ENCODE measurements at places on chromosomes 5 and 9. TPM values are rescaled to one million over a fixed set of nuclear protein-coding genes. Genes with fewer than 3 reads are reported as not detected.

DNA sequence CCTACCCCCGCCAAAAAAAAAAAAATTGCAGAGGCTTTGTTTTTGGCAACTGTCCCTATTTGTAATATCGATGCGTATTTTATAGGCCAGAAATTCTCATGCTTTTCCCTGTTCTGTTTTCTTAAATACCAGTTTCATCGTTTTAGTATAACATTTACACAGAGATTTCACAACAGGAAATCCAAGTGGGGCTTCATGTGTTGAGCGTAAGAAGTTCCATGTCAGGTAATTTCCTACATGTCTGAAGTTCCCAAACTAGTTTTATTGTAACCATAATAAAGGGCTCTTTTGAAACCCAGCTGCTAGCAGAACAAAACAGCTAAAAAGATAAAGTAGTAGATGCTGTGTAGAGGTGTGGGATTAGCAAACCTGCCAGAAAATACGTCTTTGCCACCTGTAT is 4.2 kb downstream of the SMC5 start:
- no peak for DNase-seq

- DNase-seq, result no peak
Observed at GRCh38 chr9:113158446-113158845, 7.6 kb downstream of the SLC31A2 start.

The DND1 gene
- total RNA-seq, result 1.8 TPM

The GRM6 gene
- not detected for total RNA-seq

DNA sequence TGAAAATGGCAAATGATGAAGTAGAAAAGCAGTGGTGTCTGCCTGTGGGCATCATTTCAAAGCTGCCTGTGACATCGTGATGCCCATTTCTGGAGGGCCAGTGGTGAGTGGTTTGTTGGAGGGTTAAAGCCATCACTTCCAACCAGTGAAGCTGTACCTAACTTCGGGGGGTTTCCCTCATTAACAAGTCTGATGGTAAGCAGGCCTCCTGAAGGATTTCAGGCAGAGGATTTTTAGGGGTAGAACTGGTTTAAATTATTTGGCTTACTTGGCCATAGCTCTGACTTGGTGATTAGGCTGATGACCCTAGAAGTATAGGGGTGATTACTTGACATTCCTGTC is 10.7 kb downstream of the TNFAIP8 start:
- DNase-seq, result no peak

DNA sequence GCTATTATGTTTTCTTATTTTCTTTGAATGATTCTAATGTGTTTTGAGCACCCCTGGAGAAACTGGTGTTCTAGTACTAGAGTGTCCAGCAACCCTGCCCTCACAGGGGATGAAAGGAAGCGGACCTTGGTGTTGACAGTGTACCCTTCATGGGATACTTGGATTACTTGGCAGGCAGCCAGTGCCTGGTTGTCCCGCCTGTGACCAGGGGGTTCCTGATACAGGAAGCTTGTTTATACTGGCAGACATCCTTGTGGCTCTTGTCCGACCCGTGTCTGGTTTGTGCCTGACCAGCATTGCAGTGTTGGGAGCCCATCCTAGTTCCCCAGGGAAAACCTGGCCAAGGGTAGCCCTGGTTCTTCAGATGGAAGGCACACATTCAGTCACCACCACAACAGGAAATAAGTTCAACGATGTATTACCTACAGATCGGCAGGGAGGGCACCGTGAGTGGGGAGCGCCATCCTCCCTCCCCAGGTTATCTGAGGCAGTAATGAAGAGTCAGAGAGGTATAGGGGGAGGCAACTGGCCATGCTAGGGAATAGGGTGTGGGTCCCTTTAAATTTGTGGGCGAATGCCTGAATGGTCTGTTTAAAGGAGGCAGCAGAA is 47.3 kb downstream of the CACNA1B start:
- DNase-seq, result no peak

- no peak for DNase-seq
Observed at GRCh38 chr5:102971676-102972293, 148.2 kb downstream of the GIN1 start.

- no peak for DNase-seq
Observed at GRCh38 chr9:131811405-131811804, 71.5 kb upstream of the RAPGEF1 start.

- no peak for DNase-seq
Observed at GRCh38 chr5:133497608-133498348, 114.6 kb downstream of the FSTL4 start.

- DNase-seq, result no peak
Observed at GRCh38 chr5:135194573-135195269, 160.7 kb upstream of the PITX1 start.

DNA sequence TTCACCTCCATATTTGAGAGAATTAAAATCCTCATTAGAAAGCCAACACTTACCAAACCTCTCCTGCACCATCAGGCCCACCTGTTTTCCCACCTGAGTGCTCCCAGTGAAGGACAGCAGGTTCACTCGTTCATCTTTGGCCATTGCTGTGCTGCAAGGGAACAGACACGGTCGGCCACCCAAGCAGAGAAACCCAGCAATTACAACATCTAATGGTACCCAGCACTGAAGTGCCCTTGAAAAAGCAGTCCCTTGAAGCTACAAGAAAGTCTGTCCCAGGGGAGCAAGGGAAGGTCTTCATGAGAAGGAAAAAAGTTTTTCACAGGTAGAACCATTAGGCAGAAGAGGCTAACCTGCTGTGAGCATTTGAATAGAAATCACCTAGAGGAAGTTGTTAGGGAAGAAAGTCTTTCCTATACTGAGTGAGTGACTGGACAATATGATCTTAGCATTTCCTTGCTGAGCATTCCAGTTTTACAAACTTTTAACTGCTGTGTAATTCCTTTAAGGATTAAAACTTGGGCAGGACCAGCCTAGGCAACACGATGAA is 26.7 kb downstream of the ALDH7A1 start:
- no peak for DNase-seq

DNA sequence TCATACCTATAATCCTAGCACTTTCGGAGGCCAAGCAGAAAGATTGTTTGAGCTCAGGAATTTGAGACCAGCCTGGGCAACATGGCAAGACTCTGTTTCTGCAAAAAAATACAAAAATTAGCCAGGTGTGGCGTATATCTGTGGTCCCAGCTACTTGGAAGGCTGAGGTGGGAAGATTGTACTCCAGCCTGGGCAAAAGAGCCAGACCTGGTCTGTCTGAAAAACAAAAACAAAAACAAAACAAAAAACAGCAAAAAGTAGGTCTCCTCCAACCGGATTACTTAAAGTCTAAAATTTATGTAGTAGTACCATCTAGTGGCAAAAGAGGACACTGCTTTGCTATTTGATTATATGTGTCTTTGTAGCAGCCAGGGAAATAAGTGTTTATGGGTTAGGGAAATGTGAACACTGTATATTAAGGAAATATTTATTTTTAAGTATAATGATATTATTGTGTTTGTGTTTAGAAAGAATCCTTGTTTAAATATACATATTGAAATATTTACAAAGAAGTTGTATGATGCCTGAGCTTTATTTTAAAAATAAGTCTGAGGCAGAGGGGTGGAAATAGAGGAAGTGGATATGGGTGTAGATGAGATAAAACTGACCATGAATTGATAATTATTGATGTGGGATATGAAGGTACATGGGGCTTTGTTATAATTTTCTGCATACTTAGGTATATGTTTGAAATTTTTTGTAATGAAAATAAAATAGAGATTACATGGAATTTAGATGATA is 20.0 kb downstream of the APC start:
- DNase-seq, result peak; percentile 31

The PSD2 gene
- total RNA-seq, result not detected

DNA sequence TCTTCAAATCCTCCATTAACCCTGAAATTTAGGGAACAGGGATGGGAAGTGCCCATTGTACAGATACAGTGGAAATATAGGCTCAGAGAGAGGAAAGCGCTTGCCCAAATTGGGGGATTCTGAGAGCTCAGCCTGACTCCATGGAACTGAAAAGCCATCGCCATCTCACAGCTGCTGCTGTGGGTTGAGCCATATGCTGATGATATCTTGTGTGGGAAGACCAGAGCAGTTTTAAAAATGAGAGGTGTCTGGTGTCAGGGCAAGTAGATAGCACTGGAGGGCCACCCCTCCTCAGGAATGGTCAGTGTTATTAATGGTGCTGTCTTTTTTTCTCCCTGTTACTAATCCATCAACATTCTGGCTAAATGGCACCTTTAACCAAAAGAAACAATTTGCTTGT is 50.9 kb upstream of the C5orf58 start:
- DNase-seq, result no peak

GRCh38 chr5:142420561-142421227 is 95.9 kb upstream of the SPRY4 start:
- DNase-seq, result no peak

- no peak for DNase-seq
Observed at GRCh38 chr9:110356639-110357395, 19.2 kb upstream of the TXNDC8 start.

GRCh38 chr5:152593388-152593787 is 188.3 kb upstream of the NMUR2 start:
- DNase-seq, result no peak

DNA sequence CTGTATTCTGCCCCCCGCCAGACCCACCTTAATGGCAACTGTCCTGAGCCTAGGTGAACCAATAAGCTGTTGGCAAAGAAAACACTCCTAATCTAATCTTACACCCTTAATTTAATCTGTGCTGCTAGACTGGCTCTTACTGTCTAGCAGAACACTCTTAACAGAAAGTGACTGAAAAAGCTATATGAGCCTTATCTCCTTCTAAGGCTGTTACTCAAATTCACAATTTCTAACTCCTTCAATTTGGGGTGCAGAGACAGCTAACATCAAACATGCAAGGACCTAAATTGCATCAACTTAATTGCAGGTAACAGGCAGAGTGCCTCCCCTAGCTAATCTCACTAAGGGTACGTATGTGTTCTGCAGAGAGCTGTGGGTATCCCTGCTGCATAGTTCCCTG is 49.5 kb upstream of the MAP1B start:
- DNase-seq, result no peak

DNA sequence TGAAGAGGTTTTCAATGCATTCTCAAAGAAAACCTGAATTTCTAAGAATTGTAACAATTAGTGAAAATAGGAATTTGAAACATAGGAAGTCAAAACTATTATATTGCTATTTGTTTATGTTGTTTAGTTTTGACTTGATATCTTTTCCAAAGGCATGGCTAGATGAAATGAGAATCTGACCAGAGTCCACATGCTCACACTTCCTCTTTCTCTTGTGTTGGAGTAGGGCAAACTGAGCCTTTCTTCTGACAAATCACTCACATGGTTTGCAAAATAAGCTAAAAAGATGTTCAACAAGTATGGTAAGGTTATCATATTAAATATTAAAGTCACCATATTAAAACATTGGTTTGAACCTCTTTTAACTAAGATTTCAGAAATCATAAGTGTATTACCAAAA is 512.6 kb downstream of the ISL1 start:
- no peak for DNase-seq

DNA sequence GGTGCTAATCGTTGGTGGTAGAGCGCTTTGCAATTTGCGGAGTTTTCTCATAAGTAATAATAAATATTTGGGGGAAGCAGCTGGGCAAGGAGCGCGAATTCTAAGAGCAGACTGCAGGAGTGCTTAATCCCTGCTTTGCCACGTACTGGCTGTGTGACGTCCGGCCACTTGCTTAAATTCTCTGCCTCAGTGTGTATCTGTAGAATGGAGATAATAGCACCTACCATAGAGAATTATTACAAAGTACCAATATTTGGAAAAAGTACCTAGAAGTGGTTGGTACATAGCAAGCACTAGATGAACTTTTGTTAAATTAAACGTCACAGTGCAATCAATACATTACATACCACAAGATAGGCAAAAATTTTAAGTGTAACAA is 598 bp upstream of the TMED7 start:
- DNase-seq, result no peak

DNA sequence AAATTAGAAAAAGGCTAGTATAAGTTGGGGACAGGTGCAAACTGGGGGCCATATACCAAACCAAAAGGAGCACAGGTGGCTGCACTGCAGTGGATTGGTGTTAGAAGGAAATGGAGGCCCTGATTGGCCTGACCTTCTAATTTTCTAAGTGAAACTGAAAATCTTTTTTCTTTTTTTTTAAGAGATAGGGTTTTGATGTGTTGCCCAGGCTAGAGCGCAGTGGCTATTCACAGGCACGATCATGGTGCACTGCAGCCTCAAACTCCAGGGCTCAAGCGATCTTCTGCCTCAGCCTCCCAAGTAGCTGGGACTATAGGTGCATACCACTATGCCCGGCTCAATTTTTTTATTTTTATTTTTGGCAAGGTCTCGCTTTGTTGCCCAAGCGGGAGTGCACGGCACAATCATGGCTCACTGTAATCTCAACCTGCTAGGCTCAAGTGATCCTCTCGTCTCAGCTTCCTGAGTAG is 9.8 kb upstream of the CCDC69 start:
- no peak for DNase-seq

DNA sequence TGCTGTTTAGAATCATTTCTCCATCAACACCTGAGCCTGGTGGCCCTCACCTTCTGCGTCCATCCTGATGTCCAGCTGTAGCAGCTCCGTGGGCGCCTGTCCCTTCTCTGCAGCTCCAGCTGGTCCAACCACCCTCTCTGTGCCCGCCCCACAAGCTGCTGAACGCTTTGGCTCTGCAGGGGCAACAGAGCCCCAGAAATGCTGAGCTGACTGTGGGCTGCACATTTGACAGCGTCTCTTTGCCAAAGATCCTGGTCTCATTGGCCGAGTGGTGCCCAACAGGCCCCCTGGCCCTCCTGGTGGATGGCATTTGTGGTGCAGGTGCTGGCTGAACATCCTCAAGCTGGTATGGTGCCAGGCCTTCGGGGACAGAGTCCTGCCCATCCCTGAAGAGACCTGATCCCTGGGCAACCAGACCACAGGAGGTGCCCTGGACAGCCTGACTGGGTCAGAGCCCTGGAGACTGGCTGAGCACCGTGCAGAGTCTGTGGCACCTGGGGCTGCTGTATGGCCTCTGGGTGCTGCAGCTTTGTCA is 25.3 kb upstream of the CEP72 start:
- DNase-seq, result no peak

DNA sequence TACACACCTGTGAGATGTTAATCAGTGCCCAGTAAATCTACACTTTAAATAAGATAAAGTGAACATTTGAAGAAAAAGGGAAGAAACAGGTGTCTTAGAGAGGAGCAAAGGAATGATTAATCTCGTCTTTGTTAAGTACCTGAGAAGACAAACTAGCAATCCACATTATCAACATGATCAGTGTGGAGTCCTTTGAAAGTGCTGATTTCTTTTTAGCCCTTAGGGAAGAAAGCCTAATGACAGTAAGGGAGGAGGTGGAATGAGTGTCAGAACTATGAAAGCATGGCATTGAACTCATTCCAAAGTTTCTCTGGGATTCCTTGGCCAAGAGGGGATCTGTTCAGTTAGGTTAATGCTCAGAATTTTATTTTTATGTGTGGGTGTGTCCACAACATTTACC is 1109.0 kb upstream of the ACO1 start:
- no peak for DNase-seq

All from GM12878 (cell line).